ENCODE measurements at places on chromosomes 3 and 15.

GRCh38 chr15:84750583-84751092 lies 2.2 kb downstream of the ZNF592 start:
- no peak for DNase-seq

- DNase-seq = no peak
These were observed 32.0 kb downstream of the GLB1 start for GRCh38 chr3:33064929-33065328.

DNA sequence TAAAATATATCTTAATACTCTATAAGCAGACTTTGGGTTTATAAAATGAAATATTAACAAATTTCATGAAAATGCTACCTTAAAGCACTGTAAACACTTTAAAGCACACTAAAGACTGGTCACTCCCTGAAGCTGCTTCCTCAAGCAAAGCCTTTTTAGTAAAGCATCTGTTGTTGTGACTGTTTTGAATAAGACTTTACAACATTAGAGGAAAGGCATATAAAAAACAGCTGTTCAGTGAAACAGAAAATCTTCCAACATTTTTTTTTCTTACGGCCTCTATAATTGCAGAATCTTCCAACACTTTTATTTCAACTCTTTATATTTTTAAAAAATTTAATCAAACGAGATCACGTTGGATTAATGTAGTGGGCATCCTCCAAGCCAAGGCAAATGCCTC lies 48.1 kb downstream of the GRK7 start:
- no peak for DNase-seq

DNA sequence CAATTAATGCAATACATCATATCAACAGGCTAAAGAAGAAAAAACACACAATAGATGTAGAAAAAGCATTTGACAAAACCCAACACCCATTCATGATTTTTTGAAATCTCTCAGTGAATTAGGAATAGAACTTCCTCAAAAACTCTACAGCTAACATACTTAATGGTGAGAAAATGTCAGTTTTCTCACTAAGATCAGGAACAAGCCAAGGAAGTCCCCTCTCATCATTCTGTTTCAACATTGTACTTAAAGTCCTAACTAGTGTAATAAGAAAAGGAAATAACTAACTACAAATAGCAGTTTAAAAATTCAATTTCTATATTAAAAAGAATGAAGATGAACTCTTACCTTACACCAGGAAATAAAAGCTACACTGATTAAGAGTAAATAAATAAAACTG lies 77.8 kb downstream of the DCLK3 start:
- no peak for DNase-seq

GRCh38 chr15:66864871-66865281 lies 162.8 kb downstream of the SMAD6 start:
- DNase-seq = no peak

DNA sequence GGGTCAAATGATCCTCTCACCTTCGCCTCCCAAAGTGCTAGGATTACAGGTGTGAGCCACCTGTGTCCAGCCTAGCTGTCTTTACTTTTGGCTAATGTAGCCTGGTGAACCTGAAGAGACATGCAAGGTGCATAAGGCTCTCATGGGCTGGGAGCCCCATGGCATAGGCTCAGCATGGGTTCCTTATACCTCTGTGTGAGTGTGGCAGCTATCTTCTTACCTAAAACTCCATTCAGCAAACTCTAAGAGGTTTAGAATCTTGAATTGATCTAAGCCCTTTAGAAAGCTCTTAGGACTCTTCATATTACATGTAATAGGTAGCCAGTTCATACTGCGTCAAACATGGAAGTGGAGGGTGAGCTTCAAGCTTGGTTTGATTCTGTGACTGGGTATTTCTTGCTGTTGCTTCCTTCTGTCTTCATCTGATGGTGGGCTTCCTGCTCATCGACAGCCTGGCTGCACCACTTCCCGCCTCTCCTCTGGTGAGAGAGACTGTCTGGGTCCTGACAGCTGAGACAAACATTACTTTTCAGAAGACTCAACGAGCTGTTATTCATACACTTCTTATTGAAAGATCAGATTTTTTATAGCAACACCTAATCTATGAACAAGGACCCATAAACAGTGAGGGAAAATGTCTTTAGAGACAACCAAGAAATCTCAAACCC lies 19.2 kb upstream of the TKT start:
- no peak for DNase-seq

- DNase-seq = no peak
These were observed 88.8 kb upstream of the PPIB start for GRCh38 chr15:64251658-64252057.

DNA sequence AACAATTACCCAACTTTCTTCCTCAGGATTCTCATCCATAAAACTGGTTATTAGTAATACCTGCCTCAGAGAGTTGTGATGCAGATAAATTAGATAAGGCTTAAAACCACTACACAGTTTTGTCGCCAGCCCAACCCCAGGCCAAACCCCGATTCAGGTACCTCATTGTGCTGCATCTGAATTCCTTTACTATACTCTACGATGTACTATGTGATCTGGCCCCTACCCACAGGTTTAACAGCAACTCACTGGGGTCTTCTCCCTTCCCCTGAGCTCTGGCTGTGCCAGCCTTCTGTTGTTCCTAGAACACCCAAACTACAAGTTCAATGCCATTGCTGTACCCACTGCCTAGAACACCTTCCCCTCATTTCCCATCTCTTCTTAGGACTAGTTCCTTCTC lies 64.6 kb downstream of the MYO5A start:
- no peak for DNase-seq
